ENCODE measurements at places on chromosomes 6 and 20.

- DNase-seq = no peak
Measured at GRCh38 chr6:113825781-113826180, 31.4 kb upstream of the MARCKS start.

- no peak for DNase-seq
Measured at GRCh38 chr20:20399531-20400500, 31.9 kb downstream of the INSM1 start.

GRCh38 chr6:88804701-88805100, 158.7 kb downstream of the RNGTT start:
- no peak for DNase-seq

DNA sequence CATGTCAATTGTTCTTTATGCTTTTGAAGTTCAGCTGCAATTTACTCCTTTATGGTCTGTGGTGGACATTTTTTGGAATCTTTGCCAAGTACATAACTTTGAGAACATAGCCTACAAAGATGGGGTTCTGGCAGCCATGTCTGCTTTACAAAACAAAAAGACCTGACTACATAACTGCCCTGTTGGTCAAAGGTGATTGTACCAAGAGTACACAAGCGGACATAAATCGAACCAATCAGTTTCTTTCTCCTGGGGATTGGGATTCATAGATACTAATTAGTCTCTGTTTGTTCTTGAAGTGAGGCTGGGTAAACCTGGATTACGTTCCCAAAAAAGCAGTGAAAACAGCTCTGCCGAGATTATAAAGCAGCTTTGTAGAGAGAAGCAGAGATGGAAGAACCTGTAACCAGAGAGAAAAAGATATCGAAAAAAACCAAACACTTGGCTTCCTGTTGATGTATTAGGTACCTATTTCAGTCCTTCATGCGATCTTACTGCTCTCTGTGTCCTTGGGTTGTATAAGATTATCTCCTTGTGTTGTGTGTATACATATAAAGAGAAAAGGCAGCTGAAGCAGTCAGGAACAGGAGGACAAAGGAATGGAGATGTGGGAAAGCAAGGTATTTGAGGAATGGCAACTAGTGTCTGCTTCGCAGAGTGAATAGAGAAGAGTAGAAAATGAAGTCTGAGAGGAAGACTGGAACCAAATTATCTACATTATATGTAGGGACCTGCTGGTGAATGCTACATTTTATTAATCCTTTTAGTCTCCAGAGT, 2.7 kb upstream of the ZFAND3 start:
- DNase-seq = no peak
